ENCODE measurements at places on chromosomes 7 and 10.
A peak's percentile ranks its signal among the peaks of the same experiment; 100 is the strongest.

GRCh38 chr10:5545778-5546710, 21.3 kb downstream of the CALML3 start:
- DNase-seq = no peak

GRCh38 chr7:45294559-45294958, 137.0 kb downstream of the RAMP3 start:
- DNase-seq = no peak

- DNase-seq = no peak
These were observed 18.3 kb downstream of the ATP6V1F start for GRCh38 chr7:128880791-128881457.

DNA sequence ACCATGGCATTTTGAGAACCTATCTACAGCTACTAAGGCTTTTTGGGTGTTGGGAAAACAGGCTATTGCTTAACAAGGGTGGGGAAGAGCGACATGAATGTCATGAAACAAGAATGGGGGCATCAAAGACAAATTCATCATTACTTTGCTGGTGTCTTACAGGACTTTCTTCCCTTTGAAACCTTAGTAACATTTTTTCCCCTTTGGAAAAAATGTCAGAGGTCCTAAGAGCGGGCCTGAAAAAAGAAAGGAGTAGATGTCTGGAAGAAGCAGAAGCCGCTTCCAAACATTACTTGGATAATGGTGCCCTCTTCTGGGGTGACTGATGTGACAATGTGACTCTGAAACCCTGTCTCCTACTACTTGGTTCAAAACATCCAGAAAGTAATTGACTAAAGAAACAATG, 3.8 kb upstream of the DDX50 start:
- no peak for DNase-seq

- DNase-seq = no peak
These were observed 946.3 kb downstream of the CNTNAP2 start for GRCh38 chr7:147062897-147063296.

- no peak for DNase-seq
These were observed 34.0 kb downstream of the GATA3 start for GRCh38 chr10:8088504-8088903.

DNA sequence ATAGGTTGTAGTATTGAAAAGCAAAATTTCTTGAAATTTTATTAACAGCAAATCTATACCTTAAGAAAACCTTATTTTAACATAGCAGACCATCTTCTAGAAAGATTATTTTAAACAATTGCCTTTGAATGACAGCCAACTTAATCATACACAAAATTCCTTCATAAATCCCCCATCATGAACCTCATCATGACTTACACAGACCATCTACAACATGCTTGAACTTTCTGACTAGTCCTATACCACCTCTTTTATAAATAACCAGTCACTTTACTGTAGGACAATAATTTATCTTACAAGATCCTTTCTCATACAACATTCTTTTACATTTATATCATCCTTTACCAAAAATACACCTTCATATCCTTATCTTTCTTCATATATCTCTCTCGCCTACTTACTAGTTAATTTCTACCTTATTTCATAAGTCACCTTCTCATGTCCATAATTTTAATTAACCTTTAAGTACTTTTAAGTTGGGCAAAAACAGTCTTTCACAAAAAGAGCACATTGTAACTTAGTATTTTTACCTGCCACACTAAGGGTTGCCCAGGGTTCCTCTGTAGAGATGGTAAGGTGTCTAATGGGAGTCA, 16.6 kb upstream of the PTN start:
- DNase-seq = no peak

DNA sequence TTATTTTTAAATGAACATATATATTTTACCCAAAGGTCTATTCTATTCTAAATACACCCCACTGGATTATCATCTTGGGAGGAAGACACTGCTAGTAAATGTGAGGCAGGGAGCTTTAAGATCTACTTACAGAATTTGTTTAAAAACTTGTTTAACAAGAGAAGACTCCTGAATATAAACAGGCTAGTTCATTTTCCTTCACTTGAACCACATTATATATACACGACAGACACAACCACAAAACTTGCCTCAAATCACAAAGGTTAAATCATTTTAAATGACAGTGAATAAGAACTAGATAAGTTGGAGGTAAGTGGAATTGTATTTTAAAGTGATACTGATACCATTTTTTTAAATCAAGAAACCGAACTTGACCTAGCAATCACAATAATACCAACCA, 109.2 kb downstream of the ATE1 start:
- no peak for DNase-seq

DNA sequence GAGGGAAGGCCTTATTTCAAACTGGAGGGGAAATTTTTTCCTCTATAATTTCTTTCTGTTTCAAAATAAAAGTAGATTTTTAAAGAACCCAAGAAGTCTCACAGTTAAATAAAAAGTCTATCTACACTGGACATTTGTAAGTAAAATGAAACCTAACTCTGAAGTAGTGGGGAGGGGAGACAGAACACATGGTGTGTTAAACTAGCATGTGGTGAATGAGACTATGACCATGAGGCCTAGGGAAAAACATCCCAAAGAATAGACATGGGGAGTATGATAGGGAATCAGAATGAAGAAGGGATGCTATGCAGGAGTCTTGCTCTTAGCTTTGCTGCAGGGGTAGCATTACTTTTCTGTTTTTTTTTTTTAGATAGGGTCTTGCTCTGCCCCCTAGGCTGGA, 1061.3 kb upstream of the LRRTM3 start:
- DNase-seq = no peak

GRCh38 chr10:32949221-32949678, 8.8 kb downstream of the ITGB1 start:
- DNase-seq = no peak

GRCh38 chr7:50278120-50278519, 26.4 kb upstream of the IKZF1 start:
- no peak for DNase-seq

GRCh38 chr7:84100866-84101265, 93.7 kb downstream of the SEMA3A start:
- DNase-seq = no peak

GRCh38 chr7:129569811-129570215, 41.7 kb upstream of the NRF1 start:
- no peak for DNase-seq

DNA sequence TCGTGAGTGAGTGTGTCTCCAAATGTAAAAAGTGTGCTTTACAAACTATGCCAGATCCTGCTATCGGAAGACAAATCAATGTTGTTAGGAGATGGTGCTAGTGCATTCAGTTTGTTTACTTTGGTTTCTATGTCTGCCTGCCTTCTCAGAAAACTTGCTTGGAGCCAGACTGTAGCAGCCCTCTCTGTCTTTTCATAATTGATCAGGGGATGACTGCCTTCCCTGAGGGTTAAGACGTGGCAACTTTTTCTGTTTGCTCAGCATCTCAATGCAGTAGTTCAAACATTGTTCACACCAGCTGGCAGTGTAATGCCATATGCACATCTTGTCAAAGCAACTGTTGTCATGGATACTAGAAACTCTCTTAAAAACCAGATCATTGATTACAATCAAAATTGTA, 118.5 kb downstream of the FOXP2 start:
- DNase-seq = no peak

DNA sequence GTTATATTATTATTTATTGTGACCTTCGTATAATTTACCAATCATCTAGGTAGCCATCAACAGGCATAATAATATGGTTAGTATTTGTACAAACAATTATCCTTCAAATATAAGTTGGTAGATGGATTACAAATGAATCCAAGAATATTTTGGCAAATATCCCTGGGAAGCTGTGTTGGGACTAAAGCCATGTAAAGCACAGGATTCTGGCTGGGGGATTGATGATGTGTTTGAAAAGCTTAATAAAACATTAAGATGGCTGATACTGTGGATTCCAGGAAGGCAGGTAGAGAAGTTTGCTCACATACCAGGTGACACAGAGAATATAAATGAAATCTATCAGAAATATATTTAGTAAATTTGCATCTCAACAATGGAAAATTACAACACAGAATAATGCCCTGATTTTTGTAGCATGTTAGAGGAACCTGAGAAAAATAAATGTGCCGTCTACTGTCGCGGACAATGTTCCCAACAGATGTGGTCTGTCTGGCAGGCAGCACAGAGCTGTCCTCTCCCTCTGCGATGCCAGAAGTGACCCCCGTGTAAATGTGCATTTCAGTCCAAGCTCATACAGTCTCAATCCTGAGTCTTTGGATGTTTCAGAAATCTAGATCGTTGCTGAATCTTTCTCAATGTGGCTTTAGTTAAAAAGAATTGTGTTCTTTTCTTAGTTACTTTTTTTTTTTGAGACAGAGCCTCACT, 125.0 kb downstream of the TEX36 start:
- no peak for DNase-seq

DNA sequence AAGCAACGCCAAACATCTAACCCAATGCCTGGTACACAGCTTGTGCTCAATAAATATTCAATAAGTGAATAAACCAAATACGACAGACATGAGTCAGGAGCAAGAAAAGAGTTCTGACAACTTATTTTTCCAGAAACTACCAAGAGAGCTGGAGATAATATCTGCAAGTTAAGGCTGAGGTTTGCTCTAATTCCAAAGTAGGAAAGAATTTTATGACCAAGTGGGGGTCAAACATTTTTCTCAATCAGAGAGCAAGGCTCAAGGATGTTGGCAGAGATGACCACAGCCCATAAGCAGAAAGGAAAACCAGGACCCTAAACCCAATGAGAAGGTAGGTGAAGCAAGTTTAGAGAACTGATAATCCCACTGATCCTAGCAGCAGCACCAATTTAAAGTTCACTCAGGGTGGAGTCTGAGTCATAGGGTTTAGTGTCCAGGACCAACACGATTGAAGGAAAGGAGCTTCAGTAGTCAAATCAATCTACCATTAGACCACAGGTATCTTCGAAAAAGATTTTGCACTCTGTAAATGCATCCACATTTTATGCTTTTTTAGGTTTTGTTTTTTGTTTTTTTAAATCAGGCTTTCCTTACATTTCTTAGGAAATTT, 49.3 kb upstream of the KCNIP2 start:
- DNase-seq = no peak

DNA sequence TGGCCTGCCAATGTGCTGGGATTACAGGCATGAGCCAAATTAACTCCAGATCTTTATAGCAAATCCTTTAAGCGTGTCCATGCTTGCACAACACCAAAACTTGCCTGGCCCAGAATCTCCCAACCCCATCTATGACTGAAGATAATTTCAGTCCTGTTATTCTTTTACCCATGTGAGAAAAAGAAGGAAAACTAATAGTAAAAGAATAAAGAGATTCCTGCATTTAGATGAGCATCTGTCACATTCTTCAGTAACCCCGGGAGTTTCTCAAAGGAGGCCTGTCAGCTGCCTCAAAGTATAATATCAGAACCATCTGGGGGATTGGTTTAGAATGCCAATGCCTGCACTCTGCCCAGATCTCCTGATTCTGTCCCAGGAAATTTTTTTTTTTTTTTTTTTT, 158.1 kb upstream of the KMT2E start:
- DNase-seq = no peak

- DNase-seq = no peak
These were observed 15.5 kb upstream of the JAZF1 start for GRCh38 chr7:28195910-28196620.

GRCh38 chr10:23015021-23015707, 80.2 kb upstream of the MSRB2 start:
- DNase-seq = no peak

- DNase-seq = no peak
These were observed 277.6 kb downstream of the KCND2 start for GRCh38 chr7:120550494-120551048.

DNA sequence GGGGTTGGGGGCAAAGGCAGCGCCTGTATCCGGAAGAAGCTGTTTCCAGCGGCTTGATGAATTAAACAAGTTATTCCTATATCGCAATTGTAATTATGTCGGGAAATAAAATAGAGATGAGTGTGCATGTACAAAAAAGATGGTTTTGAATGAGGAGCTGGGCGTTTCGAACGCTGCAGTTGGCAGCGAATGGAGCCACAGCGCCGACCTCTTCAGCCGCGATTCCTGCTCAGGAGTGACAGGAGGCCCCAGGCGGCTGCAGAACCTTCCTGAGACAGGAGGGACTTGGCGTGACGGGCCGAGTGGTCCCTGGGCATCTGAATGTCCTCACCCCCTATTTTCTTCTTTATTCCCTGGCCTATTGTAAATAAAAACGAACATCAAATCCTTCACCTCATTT, 184.9 kb downstream of the DNAJB6 start:
- DNase-seq = no peak

DNA sequence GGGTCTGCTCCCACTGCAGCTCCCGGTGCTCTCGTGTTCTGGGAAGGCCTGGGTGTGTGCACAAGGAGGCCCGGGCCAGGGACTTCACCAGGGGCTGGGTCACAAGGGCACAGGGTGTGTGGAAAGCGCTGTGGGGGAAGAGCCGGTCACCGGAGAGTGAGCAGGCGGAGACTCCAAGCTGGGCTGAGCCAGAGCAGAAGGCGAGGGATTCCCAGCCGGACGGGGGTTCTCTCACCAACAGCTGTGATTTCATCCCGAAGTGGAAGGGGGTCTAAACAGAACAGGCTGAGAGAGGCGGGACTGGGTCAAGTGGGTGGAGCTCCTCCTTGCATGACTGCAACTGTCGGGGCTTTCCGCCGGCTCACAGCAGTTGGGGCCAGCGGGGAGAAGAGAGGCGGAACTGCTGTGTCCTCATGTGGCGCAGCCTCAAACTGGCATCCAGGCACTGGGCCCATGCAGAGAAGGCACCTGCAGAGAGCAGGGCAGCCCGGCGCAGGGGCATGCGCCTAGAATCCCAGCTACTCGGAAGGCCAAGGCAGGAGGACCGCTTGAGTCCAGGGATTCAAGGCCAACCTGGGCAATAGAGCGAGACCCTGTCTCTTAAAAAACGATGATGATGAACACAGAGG, 7.6 kb upstream of the ORAI2 start:
- DNase-seq = peak; percentile 71

DNA sequence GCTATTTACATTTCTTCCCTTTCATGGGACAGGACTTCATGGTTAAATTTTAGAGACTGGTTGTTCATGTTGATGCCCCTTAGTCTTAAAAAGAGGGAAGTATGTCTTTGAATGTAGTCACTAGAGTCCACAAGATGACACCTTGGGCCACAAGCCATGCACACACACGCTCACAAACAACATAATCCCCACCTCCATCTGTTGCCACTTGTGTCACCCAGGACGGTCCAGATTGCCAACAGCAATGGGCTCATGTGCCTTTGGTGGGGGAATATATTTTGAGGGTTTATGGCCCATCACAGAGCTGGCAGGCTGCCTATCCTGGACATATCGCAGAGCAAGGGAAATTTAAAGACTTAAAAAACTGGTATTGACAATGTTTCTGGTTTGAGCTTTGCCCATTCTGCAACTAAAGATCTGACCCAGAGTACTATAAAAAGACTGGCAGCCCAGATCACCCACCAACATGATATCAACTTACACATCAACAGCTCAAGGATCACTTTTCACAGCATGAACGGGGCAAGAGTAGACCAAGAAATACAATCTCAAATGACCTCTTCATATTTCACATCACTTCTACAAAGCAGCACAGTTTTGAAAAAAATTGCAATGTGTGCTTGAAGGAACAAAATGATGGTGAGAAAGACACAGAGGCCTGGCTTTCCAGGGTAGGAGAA, 50.5 kb downstream of the STRA8 start:
- DNase-seq = no peak

All from stimulated activated CD4-positive, alpha-beta T cell treated with anti-CD3 and anti-CD28 coated beads, TNF-alpha, amount 100 ng/mL, for 1 hour (primary cell).